ENCODE measurements at places on chromosomes 1 and 21.

- peak; percentile 47 for DNase-seq
Measured at GRCh38 chr1:145961425-145962156, 2.8 kb downstream of the ANKRD34A start.

DNA sequence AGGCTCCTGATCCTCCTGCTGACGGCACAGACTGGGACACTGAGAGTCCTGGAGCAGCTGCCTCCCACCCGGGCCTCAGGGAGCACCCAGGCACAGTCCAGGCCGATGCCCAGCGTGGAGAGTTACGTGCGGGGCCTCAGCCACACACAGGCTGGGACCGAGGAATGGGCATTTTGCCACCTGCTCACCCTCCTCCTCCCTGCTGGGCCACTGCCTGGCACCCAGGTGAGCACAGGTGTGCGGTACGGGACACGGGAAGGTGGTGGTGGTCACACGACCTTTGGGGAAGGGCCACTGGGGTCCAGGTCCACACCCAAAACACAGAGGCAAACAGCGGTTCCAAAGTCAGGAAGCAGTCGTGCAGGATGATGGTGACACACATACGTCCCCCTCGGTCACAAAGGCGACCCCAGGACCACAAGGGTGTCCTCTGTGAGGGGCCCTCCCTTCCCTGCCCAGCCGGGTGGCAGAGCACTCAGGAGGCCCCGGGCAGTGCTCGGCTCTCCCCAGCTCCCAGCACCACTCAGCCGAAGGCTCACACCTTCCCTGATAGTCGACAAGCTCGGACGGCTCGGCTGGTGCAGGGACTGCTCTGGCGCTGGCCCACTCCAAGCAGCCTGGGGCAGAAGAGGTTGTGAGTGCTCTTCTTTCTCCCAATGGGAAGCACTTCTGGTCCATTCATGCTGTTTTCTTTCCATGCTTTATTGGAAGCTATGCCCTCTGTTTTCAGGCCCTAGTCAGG, 14.3 kb downstream of the MORN1 start:
- no peak for DNase-seq

DNA sequence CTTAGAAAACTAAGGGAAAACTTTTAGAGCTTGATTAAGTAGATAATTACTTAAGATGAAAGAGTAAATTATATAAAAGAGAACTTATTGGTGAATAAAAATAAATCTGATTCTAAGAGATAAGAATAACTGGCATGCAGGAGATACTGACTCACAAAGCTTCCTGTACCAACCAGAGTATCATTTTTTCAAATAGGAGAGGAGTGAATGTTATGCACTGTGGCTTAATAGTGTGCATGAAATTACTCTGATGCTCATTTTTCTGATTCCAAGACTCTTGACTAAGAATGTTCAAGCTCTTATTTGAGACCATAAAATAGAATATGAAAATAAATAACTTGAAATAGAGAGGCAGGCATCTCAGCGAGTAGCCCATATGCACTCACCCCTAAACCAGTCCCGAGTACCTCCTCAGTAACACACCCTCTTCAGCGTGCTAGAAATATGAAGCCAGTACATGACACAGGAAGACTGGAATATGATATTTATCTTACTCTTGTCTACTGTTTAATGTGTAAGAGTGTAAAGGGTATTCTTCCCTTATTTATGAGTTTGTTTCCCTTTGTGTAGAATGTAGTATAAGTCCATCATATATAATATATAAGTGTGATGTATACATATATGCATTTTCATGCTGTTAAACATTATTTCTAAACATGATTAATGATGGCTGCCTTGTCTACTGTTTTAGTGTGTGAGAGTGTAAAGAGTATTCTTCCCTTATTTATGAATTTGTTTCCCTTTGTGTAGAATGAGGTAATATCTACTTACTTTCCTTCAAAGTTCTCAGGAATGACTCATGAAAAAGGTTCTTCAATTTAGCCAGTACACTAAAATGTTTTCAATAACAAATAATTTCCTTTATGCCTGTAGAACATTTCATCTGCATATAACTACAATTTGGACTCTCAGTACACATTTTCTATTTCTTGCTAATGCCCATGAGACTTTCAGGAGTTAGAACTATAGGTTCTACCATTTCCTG, 99.2 kb upstream of the PALMD start:
- DNase-seq: no peak

GRCh38 chr1:226593541-226593940, 45.0 kb downstream of the STUM start:
- DNase-seq: no peak

DNA sequence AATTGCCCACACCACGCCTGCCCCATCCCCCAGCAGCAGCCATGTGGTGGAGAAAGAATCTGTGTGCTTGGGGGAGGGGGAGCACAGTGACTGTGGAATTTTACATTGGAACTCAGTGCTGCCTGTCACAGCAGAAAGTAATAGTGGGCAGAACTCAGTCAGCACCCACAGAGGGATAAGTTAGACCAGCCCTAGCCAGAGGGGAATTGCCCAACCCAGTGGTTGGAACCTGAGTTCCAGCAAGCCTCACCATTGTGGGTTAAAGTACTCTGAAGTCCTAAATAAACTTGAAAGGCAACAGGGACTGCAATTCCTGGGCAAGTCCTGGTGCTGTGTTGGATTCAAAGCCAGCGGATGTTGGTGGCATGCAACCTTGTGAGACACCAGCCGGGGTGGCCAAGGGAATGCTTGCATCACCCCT, 88.8 kb downstream of the MRPL39 start:
- no peak for DNase-seq

GRCh38 chr1:54297596-54298283, 97.8 kb downstream of the MRPL37 start:
- no peak for DNase-seq

DNA sequence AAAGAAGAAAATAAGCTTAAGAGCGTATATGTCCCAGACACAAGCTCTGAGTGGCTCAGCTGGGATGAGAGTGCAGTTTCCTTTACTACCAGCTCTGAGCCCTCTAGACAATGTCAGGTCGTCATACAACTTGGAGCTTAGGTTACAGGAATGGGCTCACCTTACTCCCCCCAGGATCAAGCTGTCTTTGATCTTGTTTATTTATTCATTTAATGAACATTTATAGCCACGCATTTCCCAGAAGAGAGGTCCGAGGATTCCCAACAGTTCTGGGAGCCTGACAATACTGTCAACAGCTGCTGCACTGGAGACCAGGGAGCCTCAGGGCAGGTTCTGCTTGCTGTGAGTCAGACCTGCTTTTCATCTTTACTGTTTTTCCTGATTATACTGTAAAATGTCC, 378.9 kb downstream of the PLPP3 start:
- no peak for DNase-seq

DNA sequence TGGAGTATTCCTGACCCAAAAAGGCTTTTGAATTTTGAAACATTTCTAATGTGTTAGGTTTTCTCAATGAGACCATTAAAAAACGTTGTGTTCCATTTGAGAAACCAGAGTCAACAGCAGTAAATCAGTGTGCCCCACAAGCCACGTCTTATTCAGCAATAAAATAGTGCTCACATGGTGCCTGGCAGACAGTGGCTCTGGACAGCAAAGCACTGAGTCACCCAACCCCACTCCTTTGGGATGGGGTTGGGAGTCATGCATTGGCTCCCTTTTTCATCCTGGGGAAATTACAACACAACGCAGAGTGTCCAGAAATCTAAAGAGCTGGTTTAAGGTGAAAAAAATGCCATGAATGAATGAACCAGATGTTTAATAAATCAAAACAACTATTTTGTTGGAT, 46.5 kb downstream of the KCNJ15 start:
- no peak for DNase-seq

- no peak for DNase-seq
Measured at GRCh38 chr1:94922761-94923331, 4.1 kb downstream of the CNN3 start.

DNA sequence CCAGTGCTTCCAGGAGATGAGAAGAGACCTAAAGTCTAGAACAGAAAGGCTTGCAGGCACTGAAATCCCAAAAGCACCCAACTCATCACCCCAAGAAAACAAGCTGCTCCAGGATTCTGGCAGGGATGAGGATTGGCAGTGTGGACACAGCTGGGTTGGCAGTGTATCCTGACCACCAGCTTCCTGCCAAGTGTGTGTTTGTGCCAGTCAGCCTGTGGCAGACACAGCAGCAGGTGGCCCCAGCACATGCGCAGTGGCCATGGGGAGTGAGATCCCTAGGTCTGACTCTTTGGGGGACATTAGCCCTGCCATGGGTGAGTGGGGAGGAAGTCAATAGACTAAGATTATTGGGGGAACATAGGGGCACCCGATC, 8.7 kb upstream of the SNAPIN start:
- DNase-seq: no peak

GRCh38 chr1:31670593-31670964, 25.9 kb upstream of the PEF1 start:
- DNase-seq: no peak

DNA sequence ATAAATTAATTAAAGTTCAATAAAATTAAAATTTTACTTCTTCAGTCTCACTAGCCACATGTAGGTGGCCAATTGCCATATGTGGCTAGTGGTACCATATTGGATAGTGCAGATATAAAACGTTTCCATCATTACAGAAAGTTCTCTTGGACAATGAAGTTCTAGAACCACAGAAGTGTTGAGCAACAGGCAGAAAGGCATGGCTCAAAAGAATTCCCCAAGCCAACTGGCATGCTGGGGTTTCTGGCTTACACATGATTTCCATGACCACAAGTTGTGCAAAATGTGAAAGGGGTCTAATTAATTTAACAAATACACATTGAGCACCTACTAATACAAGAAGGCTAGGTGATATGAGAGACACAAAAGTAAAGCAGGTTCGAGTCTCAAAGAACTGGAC, 72.2 kb upstream of the CDC42BPA start:
- no peak for DNase-seq

GRCh38 chr1:25173809-25174340, 58.4 kb downstream of the SYF2 start:
- DNase-seq: no peak

DNA sequence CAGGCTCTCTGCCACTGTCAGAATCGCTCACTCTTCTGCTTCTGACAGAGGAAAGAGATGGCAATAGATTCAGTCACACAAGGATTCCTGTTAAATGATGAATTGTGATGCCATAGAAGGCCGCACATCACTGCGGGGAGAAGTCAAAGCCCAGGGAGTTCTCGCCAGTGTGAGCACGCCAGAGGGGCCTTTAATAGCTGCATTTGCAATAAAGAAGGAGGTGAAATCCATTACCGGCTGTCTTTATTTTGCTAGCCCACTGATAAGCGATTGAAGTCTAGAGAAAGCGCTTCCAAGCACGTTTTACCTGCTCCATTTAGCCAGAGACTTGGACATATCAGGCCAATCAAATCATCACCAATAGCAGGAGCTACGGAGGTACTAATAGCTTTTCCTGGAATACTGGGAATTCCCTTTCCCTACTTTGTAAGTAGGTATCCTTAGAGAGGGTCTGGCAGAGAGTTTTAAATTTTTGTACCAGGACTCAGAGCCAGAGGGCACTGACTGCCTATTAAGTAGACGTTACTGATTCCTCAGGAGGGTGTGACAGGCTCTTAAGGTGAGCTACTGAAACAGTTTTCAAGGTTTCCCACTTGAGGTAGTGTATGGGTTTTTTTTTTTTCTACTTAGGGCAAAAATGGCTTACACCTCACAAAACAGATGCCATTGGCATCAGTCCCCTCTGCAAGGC, 10.2 kb upstream of the TARBP1 start:
- DNase-seq: no peak
